SJCRH30 (cell line): ENCODE measurements at places on chromosomes 7 and 10. TPM values are rescaled to one million over a fixed set of nuclear protein-coding genes. Genes with fewer than 3 reads are reported as not detected.
A peak's percentile ranks its signal among the peaks of the same experiment; 100 is the strongest.

- DNase-seq: no peak
These were observed 66.4 kb upstream of the PLA2G12B start for GRCh38 chr10:73021050-73021449.

The MKI67 gene
- total RNA-seq: 84.9 and 90.0 TPM in 2 replicates

DNA sequence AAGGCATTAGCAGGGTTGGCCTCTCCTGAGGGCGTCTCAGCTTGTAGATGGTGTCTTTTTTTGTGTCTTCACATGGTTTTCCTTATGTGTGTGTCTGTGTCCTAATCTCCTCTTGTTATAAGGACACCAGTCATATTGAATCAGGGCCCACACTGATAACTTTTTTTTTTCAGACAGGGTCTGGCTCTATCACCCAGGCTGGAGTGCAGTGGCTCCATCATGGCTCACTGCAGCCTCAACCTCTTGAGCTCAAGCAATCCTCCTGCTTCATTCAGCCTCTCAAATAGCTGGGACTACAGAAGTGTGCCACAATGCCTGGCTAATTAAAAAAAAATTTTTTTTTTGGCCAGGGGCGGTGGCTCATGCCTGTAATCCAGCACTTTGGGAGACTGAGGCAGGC lies 41.3 kb upstream of the KMT2C start:
- DNase-seq: no peak

The TMEM140 gene
- 0.12 TPM in 1 of 2 replicates, not detected in the other for total RNA-seq

The GALNT17 gene
- total RNA-seq: not detected in 2 replicates

DNA sequence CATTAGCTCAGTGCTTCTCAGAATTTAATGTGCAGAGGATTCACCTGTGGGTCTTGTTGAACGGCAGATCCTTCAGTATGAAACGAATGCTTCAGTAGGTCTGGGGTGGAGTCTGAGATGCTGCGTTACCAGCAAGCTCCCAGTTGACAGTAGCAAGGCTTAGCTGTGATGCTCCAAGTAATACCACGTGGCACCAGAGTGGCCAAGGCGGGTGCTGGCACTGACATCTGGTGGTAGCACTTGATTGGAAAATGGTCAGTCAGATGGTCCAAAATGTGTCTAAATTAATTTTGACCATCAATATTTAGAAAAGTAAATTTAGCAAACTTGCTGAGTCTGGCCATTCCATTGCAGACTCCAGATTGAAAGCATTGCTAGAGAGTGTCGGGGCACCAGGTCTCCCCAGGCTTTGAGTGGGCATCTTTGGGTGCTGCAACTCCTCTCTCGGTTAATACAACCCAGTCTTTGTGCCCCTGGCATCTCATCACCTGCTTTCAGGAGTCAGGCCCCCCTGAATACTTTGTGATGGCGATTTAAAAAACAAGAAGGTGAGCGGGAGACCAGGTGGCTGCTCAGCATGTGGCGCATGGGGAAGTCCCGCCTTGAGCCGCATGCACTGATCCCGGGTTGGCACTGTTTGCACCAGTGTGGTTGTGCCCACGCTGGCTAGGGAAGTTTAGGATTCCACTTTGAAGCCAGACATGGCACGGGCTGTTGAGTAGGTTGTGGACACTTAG lies 130.1 kb downstream of the NT5C2 start:
- no peak for DNase-seq

DNA sequence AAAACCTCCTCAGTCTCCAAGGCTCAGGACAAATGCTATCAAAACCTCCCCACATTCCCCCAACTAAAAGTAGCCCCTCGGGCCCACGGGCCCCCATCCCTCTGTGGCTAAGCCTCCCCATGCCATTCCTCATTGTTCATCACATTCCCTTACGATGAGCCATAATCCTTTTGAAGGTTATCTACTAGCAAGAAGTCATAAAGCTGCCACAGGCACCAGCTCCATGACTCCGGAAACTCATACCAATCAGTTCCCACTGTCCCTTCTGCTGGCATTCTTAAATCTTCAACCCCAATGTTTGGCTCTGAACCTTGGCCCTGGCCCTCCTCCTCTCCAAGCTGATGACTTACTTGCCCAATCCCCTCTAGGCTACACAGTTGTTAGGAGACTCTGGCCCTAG lies 19.4 kb upstream of the TM9SF3 start:
- peak; percentile 54 for DNase-seq

DNA sequence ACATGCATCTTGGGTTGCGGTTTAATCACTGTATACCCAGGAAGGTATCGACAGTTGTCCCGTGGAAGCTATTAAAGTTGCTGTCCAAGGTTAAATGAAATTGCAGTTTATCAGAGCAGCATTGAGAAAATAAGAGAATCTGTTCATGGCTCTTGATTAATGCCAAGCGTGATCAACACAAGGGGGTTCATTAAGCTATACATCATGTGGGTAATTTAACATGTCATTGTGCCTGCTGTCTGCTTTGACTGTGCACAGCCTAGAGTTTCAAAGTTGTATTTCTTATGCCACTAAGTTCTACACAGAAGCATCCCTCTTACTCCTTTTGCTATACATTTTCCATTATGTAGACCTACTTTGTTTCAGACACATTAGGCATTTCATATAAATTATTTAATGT lies 74.8 kb upstream of the SP8 start:
- DNase-seq: no peak

DNA sequence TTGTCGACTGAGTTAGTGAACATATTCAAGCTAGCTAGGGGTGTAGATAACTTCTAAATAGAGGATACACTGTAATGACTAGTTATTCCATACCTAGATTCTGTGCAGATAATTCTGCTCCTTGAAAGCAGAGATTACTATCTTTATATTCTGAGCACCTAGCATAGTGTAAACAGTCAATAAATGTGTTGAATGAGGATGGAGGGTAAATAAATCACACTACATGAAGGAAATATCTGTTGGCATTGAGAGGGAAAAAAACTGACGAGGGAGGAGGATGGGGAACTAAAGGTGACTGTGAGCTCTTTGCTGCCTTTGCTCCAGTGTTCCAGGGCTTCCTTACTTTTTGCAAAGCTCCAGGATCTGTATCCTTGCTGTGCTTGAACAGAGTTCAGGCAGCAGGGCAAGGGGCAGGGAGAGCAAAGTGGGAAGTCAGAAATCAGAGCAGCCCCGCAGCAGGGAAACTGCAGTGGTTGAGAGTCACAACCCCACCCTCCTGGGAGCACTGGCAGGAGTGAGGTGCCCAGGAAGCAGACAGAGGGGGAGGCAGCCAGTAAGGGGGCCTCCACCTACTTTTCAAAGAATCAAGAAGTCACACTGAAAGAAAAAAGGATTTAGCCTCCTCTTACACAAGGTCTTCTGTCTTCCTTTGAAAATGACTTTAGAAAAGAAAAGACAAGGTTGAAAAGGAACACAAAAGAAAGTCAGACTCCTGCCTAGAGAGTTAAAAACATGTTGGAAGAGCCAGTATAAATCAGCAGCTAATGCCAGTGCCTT lies 71.8 kb upstream of the LRRN3 start:
- DNase-seq: no peak

DNA sequence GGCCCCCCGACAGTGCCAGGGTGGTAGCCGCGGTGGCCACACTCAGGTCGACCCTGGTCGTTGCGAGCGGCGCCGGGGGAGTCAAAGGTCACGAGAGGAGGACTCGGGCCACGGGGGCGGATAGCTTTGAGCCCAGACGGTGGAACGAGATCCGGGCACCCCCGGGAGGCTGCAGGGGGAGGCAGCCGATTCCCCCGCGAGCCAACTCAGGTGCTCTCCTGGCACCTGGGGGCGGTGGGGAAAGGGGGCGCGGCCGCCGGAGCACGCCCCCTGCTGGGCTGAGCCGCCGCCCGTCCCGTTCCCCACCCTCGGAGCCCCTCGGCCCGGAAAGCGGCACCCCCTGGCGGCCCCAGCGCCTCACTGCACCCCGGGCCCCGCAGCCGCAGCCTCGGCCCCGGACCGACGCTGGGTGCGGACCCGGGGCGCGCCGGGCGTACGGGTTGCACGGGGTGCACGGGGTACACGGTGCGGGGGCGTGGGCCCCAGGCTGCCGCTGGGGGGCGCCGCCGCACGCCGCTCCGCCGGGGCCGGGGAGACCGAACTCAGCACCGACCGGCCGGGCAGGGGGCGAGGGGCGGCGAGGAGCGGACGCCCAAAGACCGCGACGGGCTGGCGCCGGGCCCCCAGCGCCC lies 521 bp upstream of the NYAP1 start:
- peak; percentile 59 for DNase-seq

DNA sequence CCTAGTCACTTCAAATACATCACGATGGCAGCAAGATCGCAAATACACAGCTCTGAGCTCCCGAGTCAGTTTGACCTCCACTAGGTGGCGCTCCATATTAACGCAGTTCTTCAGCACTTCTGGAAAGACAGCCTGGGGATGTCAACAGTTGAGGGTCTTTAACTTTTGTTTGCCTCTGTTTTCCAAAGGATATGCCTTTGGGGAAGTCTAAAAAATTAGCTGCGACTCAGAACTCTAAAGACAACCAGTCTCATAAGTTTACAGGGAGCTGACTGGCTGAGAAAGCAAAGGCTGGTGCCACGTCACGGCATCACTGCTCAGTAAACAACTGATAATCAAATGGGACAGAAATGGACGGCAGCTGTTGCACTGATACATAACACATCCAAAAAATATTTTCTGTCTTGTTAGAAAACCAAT lies 458.8 kb downstream of the SORCS1 start:
- peak; percentile 92 for DNase-seq

GRCh38 chr10:94043431-94043990 lies 49.8 kb downstream of the PLCE1 start:
- no peak for DNase-seq

GRCh38 chr10:63412304-63412703 lies 53.5 kb downstream of the JMJD1C start:
- DNase-seq: no peak

The SORCS1 gene
- 44.1 and 48.9 TPM in 2 replicates for total RNA-seq
